NCI-H2029 treated with DMSO at 0.1 percent for 48 hours (cell line): ENCODE measurements at places on chromosomes 6 and 20.

GRCh38 chr6:132298344-132298949, 102.8 kb downstream of the MOXD1 start:
- DNase-seq = no peak

- DNase-seq = no peak
Measured at GRCh38 chr6:131173680-131174079, 38.4 kb downstream of the AKAP7 start.

GRCh38 chr6:137832110-137832509, 34.9 kb upstream of the TNFAIP3 start:
- DNase-seq = no peak

GRCh38 chr6:35425284-35425683, 26.9 kb upstream of the FANCE start:
- no peak for DNase-seq

- DNase-seq = peak; percentile 6
Measured at GRCh38 chr20:39111359-39112177, 149.4 kb downstream of the DHX35 start.

- no peak for DNase-seq
Measured at GRCh38 chr6:118865100-118865391, 28.9 kb upstream of the ASF1A start.

- DNase-seq = no peak
Measured at GRCh38 chr6:133551847-133552341, 310.7 kb downstream of the EYA4 start.

- DNase-seq = no peak
Measured at GRCh38 chr6:6395581-6396197, 75.2 kb upstream of the F13A1 start.

DNA sequence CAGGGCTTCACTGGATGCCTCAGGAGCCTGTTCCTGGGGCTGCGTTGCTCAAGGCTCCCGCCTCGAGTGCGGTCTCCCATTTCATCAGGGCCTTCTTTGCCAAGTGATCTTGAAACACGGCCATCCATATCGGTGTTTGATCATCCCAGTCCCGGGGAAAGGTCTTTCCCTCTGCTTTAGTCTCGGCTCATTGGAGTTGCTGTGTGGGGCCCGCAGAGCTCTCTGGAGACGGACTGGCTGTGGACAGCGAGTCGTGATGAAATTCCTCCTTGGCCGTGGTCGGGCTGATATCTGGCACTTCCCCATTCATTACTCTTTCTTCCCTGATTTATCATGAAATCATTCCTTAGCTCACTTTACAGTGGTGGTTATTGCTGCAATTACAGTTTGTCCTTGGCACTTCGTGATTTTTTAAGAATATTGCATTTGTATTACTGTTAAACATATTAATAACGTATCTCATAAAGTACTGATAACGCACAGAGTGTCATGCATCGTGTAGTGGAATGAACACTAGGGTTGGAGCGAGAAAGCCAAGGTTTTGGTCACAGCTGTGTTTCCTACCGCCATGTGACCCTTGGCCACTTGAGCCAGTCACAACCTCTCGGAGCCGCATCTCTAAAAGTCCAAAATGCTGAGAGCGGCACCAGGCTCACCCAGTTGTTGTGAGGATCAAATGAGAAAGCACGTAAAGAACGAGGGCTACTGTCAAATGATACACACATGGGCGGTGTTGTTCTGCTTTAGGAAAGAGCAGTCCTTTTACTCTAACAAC, 71.8 kb downstream of the MTHFD1L start:
- DNase-seq = no peak

DNA sequence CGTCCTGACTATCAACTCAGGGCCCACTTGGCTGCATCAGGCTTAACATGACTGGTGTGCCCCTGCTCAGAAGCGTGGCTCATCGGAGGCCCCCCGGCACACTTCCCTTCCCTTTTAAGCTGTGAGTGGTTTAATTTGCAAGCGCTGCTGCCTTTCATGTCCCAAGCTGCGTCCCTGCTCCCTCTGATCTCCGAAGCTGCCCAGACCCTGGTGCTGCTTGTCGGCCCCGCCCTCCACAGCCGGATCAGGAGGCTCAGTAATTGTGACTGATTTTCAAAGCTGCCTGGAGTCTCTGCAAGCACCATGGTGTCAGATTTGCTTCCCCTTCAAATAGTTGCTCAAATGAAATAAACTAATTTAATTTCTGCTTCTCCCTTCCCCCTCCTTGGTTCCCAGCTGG, 71.1 kb downstream of the CDH22 start:
- no peak for DNase-seq

- no peak for DNase-seq
Measured at GRCh38 chr20:41411391-41411847, 44.8 kb upstream of the EMILIN3 start.

DNA sequence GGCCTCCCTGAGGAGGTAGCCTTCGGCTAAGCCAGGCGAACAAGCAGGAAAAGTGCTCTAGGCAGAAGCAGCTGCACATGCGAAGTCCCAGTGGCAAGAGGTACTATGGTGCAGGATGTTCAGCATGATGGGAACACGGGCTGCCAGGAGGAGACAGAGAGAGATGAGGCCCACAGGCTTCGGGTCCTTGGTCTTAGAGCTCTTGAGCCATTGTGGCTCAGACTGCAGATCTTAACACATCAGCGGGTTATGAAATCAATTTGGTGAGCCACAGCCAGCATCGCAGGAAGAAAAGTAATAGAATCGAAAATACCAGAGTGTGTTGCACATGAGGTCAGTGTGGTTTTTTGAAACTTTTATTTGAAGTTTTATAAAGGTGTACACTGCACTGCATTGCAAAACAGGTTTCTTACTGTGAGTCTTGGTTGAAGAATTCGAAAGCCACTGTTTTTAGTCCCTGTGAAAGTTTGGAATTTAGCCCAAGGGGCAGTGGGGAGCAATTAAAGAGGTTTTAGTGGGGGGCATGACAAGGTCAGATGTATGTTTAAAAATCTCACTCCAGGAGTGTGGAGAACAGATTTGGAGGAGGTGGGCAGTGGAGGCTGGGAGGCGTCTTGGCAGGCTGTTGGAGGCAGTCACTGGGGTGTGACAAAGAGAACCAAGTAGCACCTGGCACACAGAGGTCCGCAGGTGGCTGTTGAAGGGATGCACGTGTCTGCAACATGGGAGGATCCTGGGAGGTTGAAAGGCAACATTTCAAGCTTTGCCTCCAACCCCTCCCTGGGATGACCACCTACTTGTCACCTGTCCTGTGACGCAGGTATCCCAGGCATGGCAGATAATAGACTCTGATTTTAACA, 69.3 kb downstream of the EYA2 start:
- DNase-seq = peak; percentile 86

DNA sequence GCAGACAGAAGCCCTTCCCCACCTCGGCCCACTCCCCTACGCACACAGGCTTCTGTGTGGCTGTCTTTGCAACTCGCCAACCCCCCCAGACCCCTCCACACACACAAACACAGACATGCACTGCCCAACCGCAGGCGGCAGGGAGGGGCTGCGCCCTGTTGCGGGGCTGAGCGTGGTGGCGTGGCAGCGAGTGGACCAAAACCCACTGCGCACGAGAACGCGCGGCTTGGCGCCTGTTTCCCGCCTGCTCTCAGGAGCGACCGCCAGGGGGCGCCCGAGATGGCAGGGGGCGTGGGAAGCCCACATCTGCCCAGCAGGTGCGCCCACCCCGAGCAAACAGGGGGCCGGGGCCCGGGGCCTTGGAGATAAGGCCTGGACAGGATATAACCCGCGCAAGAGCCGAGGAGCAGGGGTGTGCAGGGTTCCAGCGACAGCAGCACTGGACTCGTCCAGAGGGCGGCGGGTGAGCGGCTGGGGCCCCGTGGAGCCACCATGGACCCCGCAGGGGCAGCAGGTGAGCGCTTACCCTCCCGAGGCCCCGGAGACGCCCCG, at the start of gene RBPJL:
Gene RBPJL (plus strand): TSS at position 410 of the 552 bp plus-strand sequence. CDS start 83 bp downstream, at position 493.
- DNase-seq = no peak
